ENCODE measurements at places on chromosomes 13 and 19. TPM values are rescaled to one million over a fixed set of nuclear protein-coding genes. Genes with fewer than 3 reads are reported as not detected.

Gene GPR12
- not detected for polyA plus RNA-seq

Gene DPY19L3
- polyA plus RNA-seq: 12.9 TPM

Gene DIAPH3
- 4.7 TPM for polyA plus RNA-seq

Gene CRX
- polyA plus RNA-seq: 0.15 TPM

Gene CERS4
- 86.0 TPM for polyA plus RNA-seq

Gene DNASE2
- 41.3 TPM for polyA plus RNA-seq

Gene SOHLH2
- not detected for polyA plus RNA-seq

Gene FCAR
- 0.41 TPM for polyA plus RNA-seq

Gene CACNG6
- not detected for polyA plus RNA-seq

Gene ZNF345
- polyA plus RNA-seq: 5.8 TPM

Gene TMEM145
- polyA plus RNA-seq: 0.58 TPM

Gene SIGLECL1
- not detected for polyA plus RNA-seq

Gene ZNF486
- 1.8 TPM for polyA plus RNA-seq

Gene ZNF77
- 1.8 TPM for polyA plus RNA-seq

Gene KRTDAP
- 0.97 TPM for polyA plus RNA-seq

Gene FFAR1
- not detected for polyA plus RNA-seq

Gene IGFL1
- not detected for polyA plus RNA-seq

Gene ZNF813
- polyA plus RNA-seq: 2.8 TPM

- peak; percentile 86 for DNase-seq
These were observed 546 bp downstream of the UBXN6 start for GRCh38 chr19:4456843-4457653.

- no peak for DNase-seq
These were observed 24.9 kb upstream of the GAS6 start for GRCh38 chr13:113888701-113889330.

- no peak for DNase-seq
These were observed 2.1 kb upstream of the MLNR start for GRCh38 chr13:49217962-49218492.

GRCh38 chr13:109697936-109698335 lies 88.4 kb downstream of the IRS2 start:
- DNase-seq: no peak

DNA sequence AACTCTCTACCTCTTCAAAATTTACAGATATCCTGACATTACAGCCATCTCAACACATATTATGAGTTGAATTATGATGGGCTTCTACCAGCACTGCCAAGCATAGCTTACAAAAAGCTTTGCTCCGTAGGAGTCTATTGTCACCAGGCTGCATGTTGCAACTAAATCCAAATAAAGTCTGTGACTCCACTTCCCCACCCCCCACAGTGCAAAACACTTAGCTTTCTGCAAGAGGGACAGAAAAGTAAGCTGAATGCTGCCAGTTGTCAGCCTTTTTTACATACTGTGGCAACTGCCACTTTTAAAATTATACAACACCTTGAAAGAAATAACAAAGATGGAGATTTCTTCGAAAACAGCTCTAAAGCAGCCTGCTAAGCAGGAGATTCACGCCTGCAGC lies 189.1 kb downstream of the FGF14 start:
- no peak for DNase-seq

- DNase-seq: no peak
These were observed 381.5 kb downstream of the UQCRFS1 start for GRCh38 chr19:28831462-28831861.

DNA sequence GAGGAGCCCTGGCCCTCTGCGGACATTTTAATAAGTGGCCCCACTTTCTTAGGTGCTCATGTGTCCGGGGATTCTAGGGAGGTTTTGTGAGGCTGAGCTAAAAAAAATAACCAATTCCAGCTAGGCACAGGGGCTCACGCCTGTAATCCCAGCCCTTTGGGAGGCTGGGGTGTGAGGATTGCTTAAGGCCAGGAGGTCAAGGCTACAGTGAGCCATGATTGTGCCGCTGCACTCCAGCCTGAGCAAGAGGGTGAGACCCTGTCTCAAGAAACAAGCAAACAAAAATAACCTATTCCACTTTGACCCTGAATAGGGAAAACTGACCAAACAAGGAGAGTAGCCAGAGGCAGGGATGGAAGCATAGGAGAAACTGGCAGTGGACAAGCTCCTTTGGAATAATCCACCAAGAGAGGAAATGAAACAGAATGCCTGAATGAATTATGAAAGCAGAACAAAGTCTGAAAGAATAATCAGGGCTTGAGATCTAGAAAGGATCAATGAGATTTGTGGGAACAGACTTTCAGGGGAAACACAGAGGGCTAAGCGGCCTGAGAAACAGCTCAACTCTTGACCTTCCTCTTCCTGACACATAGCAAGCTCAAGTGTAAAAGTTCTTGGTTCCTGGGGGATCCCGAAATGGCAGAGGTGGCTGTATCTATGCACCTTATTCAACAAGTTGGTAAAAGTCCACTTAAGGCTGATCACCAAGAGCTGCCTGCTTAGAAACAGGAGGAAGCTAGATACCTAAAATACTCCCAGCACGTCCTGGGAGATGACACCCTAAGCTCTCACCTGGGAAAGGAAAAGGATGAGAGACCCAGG lies 30.1 kb upstream of the FFAR2 start:
- no peak for DNase-seq

GRCh38 chr19:35119091-35119490 lies 3.5 kb downstream of the FXYD3 start:
- no peak for DNase-seq

- DNase-seq: no peak
These were observed 10.5 kb upstream of the RAP2A start for GRCh38 chr13:97423300-97424045.

DNA sequence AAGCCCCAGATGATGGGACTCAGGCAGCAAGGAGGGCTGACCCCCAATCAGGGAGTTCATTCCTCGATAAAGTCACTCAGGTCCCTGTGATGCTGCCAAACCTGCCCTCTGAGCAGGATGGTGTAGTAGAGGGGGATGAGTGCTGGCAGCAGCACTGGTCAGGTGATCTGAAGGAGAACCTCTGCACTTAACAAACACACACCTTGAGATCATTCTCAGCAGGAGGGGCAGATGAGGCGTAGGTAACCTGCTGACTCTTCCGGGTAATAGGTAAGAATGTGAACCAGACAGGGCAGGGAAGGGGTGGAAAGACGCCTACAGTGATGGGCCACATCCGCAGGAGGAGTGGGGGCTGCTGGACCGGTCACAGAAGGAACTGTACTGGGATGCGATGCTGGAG lies 3.2 kb downstream of the ZNF446 start:
- DNase-seq: no peak

DNA sequence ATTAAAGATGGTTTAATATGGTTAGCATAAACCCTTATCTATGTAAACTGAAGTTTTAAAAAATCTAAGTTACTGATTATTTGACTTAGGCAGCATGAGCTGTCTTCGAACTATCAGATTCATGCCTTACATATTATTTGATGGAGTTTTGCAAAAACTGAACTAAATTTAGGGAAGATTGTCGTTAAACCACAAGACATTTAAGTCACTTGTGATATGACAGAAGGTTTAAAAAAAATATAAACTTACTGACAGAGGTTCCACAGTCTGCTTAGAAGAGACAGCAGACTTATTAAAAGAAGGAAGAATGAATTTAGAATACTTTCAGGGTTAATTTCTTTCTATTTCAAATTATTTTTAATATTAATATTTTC lies 110.9 kb upstream of the FRY start:
- no peak for DNase-seq

DNA sequence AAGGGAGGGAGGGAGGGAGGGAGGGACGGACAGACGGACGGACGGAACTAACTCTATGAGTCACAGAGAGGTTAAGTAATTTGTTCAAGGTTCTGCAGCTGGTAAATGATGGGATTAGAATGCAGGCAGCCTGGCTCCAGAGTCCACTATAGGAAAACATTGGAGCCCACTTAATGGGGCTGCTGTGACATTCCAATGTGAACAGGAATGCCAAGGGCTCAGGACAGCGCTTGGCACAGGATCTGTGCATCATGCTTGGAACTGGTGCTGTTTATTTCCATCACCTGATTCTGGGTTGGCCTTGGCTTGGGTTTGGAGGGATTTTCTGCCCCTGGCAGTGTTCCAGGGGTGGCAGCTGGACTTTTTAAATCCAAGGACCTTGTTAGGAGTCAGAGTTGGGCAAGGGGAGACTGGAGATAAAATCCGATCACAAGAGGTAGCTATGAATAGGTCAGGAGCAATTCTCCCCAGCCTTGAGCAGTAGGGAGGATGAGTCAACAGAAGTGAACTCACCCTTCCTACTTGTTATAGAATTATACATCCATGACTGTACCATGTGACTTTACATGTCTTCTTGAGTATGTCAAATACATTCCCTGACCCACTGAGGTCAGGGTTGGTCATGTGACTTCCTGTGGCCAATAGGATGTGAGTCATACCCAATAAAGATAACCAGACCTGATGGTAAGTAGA lies 7.8 kb upstream of the HIF3A start:
- DNase-seq: peak; percentile 73

DNA sequence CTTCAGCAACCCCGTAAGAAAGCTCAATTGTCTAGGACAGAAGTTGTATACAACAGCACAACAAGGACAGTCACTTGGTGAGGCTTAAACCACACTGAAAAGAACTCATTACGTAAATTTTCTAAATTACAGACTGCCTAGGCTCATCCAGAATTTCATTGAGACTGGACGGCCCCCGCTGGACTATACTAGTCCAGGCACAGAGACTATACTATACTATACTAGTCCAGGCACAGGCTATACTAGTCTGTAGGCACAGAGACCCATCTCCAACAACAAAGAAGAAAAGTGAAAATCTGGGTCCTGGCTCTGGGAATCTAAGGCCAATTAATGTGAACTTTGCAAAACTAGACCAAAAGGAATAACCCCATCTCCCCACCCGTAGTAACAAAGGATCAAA lies 700 bp downstream of the ZNF816 start:
- DNase-seq: no peak

DNA sequence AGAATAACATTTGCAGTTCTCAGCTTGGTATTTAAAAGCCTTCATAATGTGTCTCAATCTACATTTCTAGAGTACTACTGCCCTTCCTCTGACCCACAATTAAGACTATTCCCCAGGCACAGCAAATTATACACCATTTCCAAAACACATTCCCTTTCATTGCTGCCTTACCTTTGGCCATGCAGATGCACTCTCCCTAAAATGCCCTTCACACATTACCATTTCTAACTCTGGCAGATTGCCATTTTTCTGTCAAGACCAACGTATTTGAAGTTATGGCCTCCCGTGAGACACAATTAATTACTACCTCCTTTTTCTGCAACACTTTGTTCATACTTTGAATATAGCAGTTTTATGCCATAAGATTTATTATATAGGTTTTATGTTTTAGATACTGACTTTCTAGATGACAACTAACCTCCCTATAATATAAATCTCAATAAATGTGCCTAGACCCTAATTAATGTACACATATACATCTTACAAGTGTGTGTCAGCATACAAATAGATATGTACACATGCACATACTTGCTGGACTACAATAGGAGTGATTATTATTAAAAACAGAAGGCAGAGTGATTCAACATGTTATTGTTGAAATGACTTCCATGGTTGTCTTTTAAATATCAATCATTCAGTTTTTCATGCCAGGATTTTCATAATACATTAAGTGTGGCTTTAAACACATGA lies 2902.5 kb downstream of the PCDH9 start:
- no peak for DNase-seq

DNA sequence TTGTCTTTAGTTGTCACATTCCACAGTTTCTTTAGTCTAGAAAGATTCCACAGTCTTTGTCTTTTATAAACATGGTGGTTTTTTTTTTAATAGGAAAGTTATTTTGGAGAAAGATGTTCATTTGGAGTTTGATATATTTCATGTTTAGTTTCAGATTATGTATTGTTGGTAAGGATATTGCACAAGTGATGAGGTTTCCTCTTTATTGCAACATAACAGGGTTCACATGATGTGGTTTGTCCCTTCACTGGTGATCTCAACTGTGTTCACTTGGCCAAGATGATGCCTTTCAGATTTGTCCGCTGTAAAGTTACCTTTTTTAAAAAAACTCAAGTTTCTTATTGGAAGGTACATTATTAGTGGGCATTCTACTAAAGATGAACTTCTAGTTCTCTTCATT lies 3.2 kb downstream of the ZNF230 start:
- no peak for DNase-seq

DNA sequence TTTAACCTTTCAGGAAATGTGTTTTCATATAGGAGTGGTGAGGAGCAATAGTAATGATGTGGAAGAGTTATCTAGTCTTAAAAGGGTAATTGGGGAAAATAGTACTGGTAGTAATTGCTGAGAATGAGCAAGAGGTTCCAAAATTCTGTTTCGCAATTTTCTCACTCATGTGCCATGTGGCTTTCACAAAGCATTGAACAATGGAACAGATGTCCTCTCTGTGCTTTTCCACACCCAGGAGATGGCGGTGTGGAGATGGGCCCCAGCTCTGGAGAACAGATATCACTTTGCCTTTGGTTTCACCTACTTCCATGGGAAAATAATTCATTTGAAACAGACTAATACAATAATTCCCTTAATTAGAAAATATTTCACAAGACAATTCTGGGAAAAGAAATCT lies 170.0 kb upstream of the SLC10A2 start:
- no peak for DNase-seq

DNA sequence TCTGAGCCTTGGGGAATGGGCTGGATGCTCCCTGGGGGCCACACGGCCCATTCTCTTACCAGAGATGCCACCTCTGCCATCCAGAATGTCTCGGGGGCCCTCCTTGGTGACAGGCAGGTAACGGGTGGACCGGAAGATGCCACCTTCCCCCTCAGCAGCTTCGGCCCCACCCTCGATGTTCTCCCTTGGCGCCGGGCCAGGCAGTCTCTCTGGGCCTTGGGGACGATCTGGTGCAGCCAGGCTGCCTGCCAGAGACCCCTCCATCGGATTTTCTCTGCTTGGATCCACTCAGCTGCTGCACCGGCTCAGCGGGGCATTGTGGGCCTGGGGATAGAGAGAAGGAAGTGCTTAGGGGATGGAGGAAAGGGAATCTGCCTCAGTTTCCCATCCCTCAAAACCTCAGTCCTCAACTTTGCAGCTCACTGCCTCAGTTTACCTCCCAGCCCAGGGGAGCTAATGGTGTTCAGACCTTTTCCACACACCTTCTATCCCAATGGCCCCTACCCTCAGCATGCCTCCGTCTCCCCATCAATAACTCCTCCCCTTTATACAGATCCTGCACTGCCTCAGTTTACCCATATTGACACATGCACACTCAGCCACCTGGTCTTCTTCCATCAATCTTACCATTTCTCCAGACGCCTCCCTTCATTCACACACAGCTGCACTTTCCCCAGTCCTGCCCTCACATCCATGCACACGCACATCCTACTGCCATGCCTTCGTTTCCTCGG lies 1.5 kb downstream of the WIZ start:
- DNase-seq: no peak

GRCh38 chr19:18941628-18942354 lies 774 bp upstream of the HOMER3 start:
- no peak for DNase-seq

Measured in hepatocyte (in vitro differentiated cells).